Erythroblast (primary cell): ENCODE measurements at places on chromosomes 11 and 22.

DNA sequence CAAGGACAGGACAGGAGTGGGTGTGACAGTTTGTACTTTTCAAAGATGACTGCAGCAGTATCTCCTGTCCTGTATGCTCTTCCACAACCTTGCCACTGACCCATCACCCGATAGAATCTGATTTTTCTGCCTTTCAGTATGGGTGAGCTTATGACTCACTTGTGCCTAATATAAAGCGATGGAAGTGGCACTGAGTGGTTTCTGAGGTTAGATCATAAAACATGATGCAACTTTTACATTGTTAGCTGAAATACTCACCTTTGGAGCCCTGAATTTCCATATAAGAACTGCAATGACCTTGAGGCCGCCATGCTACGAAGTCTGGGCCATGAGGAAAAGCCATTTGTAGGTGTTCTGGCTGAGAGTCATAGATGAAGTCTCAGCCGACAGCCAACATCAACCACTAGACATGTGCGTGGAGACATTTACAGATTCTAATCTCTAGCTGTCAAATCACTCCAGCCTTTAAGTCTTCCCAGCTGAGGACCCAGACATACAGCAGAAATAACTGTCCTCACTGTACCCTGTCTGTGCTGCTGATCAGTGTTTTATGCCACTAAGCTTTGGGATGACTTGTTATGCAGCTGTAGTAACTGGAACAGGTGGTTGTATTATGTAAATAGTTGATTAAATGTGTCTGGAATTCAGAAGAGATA lies 105.9 kb upstream of the ARHGAP20 start:
- no peak for DNase-seq

DNA sequence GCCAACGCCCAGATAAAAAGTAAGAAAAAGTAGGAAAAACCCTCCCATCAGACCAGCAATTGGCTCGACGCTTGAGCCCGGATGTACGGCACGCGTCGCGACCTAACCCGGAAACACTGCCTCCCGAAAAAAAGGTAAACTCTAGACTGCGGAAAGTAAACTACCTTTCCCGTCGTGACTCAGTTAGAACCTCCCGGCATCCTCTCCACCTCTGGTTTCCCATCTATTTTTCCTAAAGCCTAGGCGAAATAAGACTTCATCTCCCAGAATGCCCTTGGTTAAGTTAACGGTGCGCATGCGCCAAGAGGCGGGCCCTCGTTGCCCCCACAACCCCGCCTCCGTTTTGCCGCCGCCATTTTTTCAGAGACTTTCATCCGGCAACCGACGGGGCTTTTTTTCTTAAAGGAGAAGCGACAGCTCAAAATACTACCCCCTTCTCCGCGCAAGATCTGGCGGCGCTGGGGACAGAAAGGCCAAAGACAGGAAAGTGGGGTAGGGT lies 678 bp upstream of the ZFP91 start:
- DNase-seq, result peak; percentile 97

GRCh38 chr11:88501541-88501940 lies 164.0 kb upstream of the CTSC start:
- no peak for DNase-seq

- DNase-seq, result peak; percentile 20
Observed at GRCh38 chr11:17257196-17257595, 19.3 kb upstream of the NUCB2 start.
